ENCODE measurements at places on chromosomes 2 and 18.

DNA sequence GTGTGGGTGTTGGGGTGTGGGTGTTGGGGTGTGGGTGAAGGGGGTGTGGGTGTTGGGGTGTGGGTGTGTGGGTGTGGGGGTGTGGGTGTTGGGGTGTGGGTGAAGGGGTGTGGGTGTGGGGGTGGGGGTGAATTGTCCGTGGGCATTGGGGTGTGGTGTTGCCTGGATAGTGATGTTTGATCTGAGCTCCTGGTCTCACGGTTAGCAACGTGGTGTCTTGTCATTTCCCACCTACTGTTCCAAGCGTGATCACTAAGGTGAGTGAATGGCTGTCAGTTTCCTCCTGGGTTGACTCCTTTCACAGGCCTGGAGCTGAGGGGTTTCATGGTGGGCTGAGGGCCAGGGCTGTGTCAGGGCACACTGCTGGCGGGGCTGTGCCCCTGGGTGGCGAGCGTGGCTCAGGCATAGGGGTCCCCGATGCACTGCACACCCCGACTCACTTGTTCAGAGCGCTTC, 27.2 kb downstream of the RTP5 start:
- DNase-seq = no peak

DNA sequence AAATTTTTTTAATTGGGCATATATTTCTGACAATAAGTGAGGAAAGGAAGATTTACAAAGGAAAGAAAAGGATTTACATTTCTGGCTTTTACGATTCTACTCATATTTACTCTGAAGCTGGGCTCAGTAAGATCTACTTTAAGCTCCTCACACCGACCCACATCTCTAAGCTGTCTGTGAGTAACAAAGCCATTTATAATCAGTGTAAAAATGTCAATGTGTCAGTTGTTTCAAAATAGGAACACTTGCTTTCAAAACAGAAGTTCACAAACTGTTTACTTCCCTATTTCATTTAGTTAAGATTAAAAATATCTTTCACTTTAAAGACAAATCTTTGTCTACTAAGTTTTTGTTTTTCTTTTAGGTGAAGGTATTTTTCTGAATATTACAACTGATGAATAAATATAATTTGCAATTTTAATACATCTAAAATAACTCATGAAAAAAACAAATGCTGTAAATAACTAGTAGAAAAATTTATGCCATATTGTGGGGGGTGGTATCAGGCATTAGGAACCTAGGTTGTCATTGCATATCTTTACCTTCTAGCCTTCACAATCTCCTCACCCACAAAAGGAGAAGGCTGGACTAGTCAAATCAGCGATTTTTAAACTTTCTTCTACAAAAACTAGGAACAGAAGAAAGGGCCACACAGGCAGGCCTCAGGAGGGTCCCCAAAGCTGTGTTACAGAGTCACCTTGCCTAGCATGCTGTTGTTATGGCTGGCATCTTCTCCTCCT, 64.5 kb downstream of the TMEM131 start:
- DNase-seq = no peak

DNA sequence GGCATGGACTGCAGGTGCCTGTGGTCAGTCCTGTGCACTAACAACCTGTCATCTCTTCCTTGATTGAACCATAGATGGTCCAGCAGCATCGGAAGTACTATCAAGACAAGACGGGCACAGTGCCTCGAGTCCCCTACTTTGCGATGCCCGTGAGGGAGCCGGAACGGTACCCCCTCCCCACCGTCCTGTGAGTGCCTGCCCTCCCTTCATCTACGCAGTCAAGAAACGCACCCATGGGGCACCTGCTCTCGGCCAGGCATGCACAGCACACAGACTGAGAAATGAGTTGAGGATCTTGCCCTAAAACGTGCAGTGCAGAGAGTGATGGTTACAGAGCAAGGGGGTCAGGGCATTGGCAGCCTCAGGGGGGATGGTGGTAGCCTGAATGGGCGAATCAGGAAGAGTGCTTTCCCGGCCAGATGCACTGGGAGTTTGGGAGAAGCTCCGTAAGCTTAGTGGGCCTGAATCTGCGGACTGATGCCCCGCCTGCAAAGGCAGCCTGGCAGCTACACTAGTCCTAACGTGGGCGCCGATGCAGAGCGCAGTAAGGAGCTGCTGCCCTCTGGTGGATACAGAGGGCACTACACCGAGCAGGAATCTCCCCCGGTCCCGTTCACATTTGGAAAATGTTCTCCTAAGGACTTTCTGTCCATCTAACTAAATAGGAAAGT, 63.6 kb downstream of the CIB4 start:
- DNase-seq = peak; percentile 51

DNA sequence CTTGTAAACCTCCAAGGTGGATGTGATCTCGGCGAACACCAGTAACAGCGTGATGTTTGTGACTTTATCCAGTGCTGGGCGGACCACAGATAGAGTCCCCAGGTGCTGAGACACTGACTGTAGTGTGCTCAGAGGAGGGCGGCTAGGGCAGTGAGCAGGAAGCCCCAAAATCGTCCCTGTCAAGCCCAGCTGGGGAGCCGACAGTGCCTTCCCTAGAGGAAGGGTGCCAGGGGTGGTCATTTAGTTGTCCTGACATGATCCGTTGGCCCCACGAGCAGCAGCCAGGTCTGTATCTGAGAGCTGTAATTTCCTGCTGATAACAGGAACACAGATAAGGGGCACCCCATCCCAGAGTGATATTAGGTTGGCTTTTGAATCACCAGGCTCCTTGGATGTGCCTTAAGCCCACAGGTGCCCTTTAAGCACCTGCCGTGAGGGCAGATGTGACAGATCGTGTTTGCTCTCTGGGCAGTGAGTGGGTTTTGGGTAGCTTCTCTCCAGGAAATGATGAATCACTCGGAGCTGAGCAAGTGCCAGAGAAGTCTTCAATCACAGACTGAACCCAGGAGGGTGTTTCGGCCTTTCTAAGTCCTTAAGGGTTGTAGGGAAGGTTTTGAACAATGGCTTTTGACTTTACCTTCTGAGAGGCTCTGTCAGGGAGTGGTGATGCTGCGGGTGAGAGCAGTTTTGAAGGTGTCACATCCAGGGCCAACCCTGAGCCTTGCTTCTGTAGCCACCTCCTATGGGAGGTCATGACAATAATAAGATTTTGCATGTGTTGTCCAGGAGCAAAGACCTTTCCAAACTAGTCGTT, 7.7 kb downstream of the LPIN1 start:
- DNase-seq = peak; percentile 75

DNA sequence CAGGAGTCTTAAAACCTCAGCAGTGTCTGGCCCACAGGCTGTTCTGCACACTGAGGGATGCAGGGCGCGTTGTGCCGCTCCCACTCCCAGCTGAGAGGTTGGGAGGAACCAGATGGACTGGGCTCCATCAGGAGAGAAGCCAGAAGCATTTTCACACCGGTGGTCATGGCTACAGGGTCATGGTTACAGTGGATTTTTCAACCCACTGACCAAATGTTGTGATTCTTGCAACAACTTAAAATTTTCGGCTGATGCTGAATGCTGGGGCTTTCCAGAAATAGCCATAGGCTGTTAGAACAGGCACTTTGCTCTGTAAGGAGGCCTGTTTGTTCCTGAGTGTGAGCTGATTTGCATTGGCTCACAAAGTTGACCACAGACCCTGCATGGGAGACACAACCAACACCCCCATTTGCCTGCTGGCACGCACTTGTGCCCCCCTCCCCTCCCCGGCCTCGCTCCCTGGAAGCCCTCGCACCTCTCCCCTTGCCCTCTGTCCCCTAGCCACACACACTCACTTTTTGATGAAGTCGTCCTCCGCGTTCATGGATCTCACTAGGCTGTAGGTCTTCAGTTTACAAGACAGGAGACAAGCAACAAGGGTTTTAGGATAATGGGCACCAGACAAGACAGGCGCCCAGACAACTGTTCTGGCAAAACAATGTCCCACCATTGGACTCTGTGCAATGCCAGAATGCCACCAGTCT, 3.4 kb downstream of the LPIN1 start:
- no peak for DNase-seq

- no peak for DNase-seq
Measured at GRCh38 chr2:178069551-178069950, 3.0 kb downstream of the PDE11A start.

- no peak for DNase-seq
Measured at GRCh38 chr18:7940971-7941370, 373.9 kb downstream of the PTPRM start.

DNA sequence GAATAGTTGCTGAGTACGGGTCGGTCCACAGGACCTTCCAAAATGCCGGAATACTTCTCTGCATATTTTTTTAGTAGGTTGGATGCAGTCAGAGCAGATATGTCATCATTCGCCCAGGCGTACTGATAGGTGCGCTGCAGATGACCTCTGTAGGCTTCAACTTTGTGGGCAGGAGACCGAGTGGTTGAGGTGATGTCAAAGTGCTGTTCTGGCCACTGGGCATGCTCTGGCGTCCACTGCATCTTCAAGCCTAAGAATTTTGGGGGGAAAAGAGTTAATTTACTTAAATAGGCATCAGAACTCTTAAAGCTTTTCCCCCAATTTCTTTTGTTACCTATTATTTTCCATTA, 124.3 kb downstream of the FIGN start:
- no peak for DNase-seq

GRCh38 chr2:106107509-106108131, 86.5 kb downstream of the UXS1 start:
- peak; percentile 40 for DNase-seq

DNA sequence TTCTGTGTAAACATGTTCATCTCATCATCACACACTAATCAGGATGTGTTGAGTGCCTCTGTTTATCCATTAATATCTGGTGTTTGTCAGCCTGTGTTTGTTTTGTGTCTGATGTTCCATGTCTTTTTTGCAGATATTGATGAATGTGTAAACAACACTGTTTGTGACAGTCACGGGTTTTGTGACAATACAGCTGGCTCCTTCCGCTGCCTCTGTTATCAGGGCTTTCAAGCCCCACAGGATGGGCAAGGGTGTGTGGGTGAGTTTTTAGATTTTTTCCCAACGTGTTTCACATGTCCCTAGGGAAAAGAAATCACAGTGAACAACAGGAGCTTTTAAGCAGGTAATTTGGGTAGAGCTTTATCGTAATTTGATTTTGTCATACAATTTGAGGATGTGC, 133.7 kb upstream of the RASGRP3 start:
- no peak for DNase-seq

DNA sequence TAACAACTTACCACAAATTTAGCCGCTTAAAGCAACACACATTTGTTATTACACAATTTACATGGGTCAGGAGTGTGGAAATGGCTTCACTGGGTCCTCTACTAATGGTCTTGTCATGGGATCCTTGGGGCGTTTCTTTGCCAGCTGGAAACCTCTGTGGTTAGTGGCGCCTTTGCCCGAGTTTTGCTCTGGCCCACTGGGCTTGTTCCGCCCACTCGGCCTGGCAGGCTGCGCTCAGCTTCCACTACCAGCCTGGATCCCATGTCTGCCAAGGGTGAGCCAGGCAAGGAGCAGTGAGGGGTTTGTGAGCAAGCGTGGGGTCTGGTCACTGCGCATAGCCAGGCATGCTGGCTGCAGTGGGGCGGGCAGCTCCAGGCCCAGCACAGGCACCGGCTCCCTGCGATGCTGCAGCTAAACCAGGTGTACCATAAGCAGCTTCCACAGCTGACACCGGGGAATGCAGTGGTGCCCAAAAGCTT, 16.2 kb upstream of the MBD2 start:
- DNase-seq = no peak

DNA sequence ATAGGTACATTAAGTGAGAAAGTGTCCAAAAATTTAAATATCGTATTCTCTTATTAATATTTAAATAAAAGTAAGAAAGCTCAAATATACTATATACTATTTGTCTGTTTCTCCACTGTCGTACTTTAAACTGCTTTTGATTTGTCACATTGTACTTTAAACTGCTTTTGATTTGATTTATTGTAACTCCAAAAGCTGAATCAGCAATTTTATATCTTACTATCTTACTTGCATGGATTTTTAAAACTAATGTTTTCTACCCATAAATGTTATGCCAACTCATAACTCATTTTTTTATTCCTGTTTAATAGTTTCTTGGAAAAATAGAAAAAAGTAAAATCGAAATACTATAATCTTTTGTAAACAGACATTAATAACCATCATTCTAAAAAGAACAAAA, 1128.2 kb upstream of the ACVR2A start:
- DNase-seq = no peak

All from CD4-positive, alpha-beta T cell treated with Interleukin-21 for 1 hour (primary cell).